ENCODE measurements at places on chromosomes 1 and 21. TPM values are rescaled to one million over a fixed set of nuclear protein-coding genes. Genes with fewer than 3 reads are reported as not detected.

GRCh38 chr1:55717111-55717510 is 501.9 kb upstream of the USP24 start:
- DNase-seq = no peak

- no peak for DNase-seq
Observed at GRCh38 chr21:34534522-34534921, 22.5 kb upstream of the KCNE1 start.

- no peak for DNase-seq
Observed at GRCh38 chr1:82377201-82377884, 576.6 kb downstream of the ADGRL2 start.

DNA sequence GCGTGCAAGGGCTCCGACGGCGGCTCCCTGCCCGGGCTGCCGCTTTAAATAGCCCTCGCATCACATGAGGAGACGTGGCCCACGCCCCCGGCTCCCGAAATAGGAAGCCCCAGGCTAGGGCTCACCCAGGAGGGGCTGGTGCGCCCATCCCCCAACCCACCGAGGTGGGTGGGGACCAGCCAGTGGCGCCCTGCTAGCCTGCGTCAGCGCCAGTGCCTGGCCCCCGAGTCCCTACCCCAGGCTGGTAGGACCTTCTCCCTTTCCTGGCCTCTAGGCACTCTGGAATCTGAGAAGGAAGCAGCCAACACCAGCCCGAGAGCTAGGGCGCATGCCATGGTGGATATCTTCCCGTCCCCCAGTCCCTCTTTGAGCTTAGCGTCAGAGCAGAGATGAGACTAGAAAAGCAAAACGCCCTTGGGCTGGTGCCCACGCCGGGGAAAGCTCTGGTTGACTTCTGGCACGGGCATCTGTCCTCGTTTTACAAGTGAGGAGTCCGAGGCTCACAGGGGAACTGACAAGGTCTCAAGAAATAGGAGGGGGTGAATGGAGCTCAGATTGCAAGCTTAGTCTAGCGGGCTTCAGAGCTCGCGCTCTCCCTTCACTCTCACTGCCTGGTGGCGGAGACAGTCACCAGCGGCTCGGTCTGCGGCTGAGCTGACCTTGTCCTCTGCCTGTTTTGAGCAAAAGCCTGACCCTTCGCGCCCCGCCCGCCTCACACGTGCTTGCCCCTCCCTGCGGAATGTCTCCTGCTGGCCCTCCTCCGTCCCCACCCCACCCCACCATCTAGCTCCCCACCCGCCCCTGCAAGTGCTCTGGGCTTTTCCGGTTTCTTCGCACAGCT is at the start of gene FABP3:
FABP3 (minus strand) TSS at position 21 of the 841 bp plus-strand sequence. CDS start 62 bp downstream, outside the sequence.
- DNase-seq = no peak

DNA sequence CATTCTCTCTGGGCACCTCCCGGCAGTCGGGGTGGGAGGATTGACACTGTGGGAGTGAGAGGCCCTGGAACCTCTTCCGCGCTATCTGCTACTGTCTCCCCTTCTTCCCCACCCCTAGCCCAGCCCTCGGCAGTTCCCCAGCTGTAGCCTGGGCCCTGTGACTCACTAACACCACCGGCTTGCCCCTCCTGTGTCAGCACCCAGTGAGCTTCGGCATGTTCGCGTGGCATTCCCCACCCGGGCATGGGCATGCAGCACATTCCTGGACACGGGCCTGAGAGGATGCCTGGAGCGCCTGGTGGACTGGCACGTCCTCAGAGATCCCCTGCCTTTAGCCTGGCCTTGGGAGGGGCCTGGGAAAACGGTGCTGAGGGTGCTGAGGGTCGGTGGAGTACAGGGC is 1.3 kb downstream of the CDK18 start:
- DNase-seq = no peak

- no peak for DNase-seq
Observed at GRCh38 chr1:247701338-247701737, 15.1 kb downstream of the OR6F1 start.

DNA sequence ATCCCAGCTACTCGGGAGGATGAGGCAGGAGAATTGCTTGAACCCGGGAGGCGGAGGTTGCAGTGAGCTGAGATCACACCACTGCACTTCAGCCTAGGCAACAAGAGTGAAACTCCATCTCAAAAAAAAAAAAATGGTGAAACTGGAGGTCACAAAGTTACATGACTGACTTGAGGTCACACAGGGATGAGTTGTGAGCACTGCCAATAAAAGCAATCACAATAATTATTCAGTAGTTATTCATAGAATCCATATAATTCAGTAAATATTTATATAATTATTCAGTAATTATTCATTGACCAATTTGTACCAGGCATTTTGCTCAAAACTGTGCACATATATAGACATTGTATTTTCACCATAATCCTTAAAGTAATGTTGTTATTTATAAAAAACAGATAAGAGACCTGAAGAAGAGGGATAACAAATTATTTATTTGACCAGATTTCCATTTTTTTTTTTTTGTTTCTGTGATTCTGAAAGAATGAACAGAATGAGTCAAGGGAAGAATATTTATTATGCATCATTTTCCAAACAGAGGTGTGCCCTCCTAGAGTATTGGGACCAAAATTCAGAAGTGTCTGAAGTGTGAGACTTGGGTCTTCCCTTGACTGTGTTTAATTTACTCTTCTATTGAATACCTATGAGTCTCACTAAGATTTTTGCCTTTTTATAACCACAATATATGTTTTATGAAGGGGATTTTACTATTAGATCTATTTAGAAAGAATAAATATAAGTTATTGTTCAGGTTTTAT is 43.0 kb downstream of the PRKAB2 start:
- no peak for DNase-seq

DNA sequence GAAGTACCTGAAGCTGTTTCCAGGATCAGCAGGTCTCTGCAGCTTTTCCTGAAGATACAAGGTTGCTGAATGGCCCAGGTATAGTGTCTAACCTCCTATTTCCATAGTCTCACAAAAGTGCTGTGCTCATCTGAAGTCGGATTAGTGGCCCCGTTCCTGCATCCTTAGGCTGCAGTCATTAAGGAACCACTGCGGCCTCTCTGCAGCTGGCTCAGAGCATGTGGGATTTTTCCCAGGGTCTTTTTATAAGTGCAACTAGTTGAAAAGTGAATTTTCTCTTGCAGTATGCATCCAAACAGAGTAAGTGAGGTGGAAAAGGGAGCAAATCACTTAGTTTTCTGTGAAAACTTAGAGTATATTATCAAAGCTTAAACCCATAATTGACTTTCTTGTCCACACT is 565.3 kb upstream of the NEGR1 start:
- no peak for DNase-seq

DNA sequence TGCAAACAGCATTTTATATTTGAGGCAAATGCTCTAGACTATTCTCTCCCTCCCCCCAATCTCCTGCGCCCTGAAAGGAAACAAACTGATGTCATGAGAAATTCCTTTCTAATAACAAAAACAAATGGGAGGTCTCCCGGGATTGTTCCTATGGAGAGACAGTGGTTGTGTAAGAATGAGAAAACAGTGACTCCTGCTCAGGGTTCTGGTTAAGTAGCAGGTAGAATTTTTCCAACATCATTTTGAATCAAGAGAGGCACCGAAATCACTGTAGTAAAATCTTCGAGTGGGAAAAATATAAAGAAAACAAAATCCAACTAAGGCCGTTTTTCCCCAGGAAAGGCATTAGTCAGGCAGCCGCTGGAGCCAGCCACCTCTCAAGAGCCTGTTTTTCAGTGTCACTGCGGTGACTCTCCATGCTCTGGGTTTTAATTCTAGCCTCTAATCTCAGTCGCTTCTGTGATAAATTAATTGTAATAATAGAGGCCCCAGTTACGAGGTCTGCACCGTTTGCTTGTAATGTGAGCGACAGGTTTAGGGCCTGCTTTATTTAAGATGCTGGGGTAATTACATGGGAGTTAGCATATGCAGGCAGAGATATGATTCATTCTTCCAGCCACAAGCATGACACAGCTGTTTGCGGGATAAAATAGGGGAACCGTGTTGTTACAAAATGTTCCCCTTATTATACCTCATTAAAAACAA is 80.3 kb downstream of the RNF220 start:
- no peak for DNase-seq

DNA sequence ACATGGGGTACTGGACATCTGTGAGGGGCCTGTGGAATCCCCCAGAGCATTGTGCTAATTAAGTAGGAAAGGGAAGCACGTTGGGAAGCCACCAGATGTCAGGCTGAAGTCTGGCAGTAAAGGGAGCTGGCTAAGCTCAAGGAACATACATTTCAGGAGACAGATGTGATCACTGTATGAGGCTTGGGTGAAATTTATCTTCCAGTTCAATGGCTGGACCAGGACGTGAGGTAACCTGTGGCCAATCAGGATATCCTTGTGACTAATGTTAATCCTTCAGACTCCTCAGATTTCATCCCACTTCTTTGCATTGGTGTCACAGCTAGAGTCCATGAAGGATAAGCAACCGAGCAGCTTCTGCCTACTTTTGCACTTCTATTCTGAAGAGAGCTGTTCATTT is 110.2 kb upstream of the APP start:
- no peak for DNase-seq

Gene OR10J1
- under 0.01 TPM for total RNA-seq

Gene PAX7
- under 0.01 TPM for total RNA-seq

Gene KCNQ4
- total RNA-seq = 0.54 TPM

Gene CROCC
- total RNA-seq = 30.2 TPM

Measured in hematopoietic multipotent progenitor cell (in vitro differentiated cells).